Vagina (tissue), 2 donors: ENCODE measurements at places on chromosomes 7 and 10.
A peak's percentile ranks its signal among the peaks of the same experiment; 100 is the strongest.

DNA sequence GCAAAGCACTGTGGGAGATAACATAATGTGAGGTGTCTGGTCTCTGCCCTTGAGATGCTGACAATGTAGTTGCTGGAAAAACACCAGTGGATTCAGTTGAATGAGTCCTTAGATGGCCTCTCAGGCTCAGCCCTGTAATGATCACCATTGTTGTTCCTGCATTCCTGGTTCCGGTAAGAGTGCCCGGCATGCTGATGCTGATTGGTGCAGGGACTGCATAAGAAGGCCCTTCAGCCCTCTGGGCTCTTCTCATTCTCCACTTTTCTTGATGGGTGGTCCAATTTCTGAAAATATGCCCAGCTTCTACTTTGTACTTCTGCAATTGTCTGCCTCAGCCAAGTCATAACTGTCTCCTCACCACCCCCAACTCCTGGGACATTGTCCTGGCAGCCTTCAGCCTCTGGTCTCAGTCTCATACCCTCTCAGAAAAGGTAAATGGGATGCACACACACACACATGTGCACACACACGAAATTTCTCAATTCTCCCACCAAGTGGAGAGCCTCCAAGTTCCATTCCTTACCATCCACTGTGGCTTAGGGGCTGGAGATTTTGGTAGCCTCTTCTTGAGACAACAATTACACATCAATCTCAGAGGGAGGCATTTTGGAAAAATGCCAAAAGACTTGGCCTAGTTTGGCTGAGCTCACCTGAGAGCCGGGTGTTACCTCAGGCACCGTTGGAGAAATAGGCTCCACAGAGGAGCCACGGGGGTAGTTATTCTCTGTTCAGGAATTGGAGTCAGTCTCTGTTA lies 314.9 kb downstream of the RPS24 start:
- peak; percentile 65 for DNase-seq

GRCh38 chr7:139687980-139688632 lies 89.7 kb downstream of the HIPK2 start:
- no peak for DNase-seq

DNA sequence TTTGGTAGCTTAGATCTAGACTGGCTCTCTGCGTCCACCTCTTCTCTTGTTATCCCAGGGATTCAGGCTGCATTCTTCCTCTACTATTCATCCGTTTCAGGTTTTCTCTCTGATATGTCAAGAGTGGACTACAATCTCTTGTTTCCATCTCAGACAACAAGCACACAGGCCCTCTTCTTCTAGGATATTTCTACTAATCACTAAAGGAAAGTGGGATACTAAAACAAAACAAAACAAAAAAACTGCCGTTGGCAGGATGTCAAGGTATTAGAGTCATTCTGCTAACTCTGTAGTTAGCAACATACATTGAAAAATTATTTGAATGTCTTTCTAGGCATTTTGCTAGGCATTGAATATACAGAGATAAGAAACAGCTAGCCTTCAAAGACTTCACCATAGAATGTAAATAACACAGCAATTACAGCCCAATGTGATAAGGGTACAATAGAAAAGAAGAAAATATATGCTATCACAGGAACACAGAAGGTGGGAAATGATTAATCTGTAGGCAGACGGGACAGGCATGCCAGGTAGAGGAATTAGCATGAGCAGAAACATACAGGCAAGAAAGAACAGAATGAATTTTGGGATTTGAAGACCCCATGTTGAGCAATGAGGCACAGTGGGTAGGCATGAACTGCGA lies 210.5 kb downstream of the CSTF2T start:
- DNase-seq = no peak

- DNase-seq = no peak
Measured at GRCh38 chr7:27992097-27992496, 188.5 kb downstream of the JAZF1 start.

- DNase-seq = no peak
Measured at GRCh38 chr10:111078505-111079185, 1.8 kb downstream of the ADRA2A start.

GRCh38 chr7:99619571-99620130 lies 2.9 kb downstream of the ZSCAN25 start:
- DNase-seq = peak; percentile 77

DNA sequence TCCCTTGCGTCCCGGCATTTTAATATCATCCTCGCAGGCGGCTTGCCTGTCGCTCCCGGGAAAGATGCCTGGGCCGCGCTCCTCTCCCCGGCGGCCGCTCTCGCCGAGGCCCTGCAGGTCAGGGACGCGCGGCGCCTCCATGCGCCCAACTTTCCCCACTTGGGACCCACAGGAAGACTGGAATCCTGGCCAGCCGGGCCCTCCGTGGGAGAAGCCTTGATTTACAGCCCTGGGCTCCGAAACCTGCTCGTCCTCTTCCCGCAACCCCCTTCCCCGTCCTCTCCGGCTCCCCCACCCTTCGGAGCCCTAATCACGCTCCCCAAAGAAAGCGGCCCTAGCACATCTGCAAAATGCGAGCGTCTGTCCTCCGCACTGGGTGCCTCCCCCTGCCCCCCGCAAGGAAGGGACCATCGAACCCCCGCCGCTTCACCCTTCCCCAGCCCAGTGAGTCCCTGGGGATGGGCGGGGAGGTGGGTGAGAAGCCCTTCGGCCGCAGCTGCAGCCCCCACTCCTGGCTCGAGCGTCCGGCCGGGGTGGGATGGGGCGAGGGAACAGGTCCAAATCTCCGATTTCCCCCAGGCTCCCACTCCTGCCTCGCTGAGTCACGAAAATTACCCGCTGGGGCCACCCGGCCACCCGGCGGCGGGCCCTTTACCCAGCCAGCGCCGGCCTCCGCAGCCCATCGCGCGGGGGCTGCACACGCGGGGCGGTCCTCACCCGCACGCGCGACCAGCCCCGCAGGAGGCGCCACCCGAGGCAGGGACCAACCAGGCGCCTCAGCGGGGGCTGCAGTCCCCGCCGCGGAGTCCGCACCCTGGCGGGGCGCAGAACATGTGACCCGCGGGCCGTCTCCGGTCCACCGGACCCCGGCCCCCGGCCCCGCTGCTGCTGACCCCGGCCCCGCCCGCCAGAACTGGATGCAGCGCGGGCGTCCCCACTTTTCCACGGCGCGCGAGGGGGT lies 695 bp downstream of the HSPA12A start:
- DNase-seq = no peak
